ENCODE measurements at places on chromosomes 2 and 18.

DNA sequence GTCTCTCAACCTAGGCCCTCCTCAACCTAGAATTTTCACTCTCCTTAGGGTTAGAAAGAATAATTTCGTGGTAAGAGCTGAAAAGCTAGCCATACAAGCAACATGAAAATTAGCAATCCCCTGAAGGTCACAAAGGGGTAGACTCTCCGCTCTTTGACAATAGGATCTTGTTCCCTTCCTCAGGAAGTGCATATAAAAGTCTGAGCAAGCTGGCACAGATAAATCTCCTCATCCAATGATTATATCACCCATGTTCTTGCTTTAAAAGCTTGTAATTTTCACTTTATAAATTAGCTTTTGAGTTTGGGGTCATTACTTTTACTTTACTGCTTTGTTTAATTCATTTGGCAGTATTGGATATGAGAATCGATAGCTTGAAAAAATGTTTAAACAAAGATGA lies 852.3 kb upstream of the CRIM1 start:
- no peak for DNase-seq

DNA sequence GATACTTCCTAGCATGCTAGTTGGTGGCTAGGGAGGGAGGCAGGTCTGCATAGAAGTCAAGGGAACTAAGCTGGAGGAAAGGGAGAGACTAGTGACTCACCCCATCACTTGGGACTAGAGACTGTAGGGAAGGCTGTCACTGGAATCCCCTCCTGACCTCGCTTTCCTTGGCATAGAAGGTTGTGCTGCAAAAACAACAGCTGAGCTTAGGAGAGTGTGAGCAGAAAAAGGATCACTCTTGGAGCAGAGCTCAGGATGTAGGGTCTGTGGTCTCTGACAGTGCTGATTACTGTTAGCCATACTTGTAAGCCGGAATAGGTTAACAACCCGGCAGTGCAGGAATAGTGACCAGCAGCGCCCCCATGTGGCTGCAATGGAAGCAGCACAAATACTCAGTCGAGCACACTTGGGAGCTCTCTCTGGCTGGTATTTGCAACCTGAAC lies 66.9 kb upstream of the SMAD2 start:
- DNase-seq, result no peak

GRCh38 chr2:167550448-167550847 lies 662.2 kb downstream of the XIRP2 start:
- DNase-seq, result no peak

GRCh38 chr2:51324051-51324450 lies 292.1 kb upstream of the NRXN1 start:
- no peak for DNase-seq

GRCh38 chr2:97706112-97706511 lies 7.3 kb upstream of the ZAP70 start:
- no peak for DNase-seq

DNA sequence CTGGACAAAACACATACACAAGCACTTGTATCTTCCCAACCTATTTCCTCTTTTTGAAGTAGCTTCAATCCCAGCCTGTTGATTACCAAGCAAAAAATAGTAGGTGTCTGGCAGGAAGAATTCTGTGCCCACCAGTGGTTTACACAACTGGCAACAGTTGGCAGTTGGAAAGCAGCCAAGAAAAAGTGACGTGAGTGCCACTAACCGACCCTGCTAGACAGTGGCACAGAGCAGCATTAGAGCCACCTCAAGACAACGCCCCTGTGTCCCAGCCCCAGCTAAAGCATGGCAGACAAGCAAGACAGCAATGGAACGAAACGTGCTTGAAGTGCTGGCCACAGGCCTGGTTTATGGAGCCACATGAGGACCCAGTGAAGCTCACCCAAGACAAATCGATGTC lies 379.6 kb downstream of the FBXO15 start:
- no peak for DNase-seq

DNA sequence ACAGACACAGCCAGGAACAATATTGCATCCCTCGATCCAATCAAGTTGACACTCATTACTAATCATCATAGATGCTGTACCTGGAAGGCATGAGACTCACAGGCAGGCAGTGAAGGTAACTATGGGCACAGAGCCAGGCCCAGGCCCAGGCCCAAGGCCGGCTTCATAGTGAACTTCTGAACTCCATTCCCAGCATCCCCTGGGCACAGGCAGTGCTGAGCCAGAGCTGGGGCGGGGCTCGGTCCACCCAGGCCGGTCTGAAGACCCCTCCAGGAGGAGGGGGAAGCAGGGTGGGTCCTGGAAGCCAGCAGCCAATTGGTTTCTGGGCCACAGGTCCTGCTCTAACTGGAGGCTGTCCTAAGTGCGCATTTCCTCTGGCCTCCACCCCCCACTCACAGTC lies 37.6 kb downstream of the MLPH start:
- DNase-seq, result no peak

DNA sequence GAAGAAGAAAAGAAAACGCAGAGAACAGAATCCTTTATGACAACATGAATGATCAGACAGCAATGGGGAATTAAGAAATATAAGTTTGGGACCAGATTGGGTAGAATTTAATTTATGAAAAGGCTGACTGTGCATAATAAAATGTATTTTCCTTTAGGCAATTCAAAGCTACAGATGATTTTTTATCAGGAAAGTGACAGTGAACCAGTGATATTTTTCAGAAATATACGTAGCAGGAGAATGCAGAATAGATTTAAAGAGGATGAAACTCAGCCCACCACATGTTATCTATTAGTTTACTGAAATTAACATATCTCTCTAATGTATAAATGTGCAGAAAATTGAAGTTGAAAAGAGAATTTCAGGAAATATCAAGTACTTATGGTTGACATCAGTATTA lies 110.0 kb downstream of the SCN2A start:
- DNase-seq, result no peak

DNA sequence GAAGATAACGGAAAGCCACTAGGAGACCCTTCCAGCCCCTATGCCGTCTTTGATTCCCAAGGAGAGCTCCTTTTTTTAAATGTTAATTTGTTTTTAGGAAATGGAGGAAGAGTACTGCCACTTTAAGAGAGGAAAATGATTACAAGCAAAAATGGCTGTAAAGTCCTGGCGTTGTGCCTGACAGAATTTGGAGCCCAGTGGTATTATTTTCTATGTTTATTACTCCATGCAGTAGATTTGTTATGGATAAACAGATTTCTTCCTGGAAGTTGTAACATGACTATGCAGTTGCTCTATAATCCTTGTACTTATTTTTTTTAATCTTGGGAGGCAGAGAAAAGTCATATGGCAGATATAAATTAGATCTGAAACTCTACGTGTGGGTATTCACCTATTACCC lies 141.3 kb downstream of the GBX2 start:
- no peak for DNase-seq

DNA sequence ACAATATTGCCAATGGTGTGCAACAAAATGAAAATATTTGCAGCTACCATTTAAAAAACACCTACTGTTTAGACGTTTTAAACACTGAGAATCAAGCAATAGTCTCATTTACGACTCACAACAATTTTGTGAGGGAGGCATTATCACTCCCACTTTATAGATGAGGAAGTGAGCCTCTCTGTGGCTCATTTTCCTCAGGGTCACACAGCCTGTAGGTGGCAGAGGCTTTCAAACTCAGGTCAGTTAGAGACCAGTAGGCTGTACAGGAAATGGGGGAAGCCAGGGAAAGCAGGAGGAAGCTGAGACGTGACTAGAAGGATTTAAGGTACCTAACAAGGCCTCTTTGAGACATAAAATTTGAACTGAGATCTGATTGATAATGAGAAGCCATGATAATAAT lies 95.0 kb upstream of the ZNF521 start:
- DNase-seq, result no peak

- no peak for DNase-seq
Measured at GRCh38 chr2:200033929-200034328, 78.5 kb downstream of the MAIP1 start.

Measured in left ventricle myocardium superior (tissue), 1 donor.